ENCODE measurements at places on chromosomes 11 and 22.

DNA sequence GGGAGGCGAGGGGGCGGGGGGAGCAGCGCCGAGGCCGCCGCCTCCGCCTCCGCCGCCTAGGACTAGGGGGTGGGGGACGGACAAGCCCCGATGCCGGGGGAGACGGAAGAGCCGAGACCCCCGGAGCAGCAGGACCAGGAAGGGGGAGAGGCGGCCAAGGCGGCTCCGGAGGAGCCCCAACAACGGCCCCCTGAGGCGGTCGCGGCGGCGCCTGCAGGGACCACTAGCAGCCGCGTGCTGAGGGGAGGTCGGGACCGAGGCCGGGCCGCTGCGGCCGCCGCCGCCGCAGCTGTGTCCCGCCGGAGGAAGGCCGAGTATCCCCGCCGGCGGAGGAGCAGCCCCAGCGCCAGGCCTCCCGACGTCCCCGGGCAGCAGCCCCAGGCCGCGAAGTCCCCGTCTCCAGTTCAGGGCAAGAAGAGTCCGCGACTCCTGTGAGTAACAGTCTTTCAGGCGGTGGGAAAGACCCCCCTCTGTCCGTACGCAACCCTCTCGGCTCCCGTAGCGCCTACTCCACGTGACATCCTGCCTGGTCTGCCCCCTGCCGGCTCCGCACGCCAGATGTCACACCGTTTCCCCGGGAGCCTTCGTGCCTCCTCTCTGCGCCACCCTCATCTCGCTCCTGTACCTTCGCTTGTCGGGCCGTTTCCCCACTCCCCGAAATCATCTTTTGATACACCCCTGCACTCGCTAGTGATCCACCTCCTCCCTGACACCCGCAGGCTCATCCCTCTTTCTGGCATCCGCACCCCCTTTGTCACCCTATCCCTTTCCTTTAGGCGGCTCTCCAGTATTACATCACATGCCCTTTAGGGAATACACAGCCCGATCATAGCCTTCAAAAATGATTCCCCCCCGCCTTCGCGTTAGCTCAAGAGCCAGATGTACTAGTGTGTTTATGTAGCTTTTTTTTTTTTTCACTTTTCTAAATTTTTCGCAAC is 598 bp downstream of the ZFP91 start:
- H3K36me3 ChIP-seq: peaks cover 74% of the 10 kb centered on the region
- H3K4me3 ChIP-seq: peak overlapping the region; percentile 90
- DNase-seq: peak; percentile 94
- peak overlapping the region; percentile 100 for H3K27ac ChIP-seq
- no peaks in the 10 kb centered on the region for H3K27me3 ChIP-seq
- peaks cover 55% of the 10 kb centered on the region for H3K4me1 ChIP-seq

DNA sequence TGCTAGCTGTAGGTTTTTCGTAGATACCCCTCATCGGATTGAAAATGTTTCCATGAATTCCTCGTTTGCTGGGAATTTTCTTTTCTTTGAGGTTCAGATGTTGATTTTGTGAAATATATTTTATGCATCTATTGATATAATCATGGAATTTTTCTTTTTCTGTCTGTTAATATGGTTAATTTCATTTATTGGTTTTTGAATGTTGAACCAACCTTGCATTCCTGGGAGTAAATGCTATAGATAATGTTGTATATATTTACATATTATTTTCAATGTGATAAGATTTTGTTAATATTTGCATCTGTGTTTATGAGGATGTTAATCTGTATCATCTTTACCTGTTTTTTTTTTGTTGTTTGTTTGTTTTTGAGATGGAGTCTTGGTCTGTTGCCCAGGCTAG is 10.6 kb upstream of the NDUFA6 start:
- no peaks in the 10 kb centered on the region for H3K27me3 ChIP-seq
- H3K4me3 ChIP-seq: no peak overlapping the region
- H3K36me3 ChIP-seq: peaks cover 60% of the 10 kb centered on the region
- no peak for DNase-seq
- no peak overlapping the region for H3K27ac ChIP-seq

DNA sequence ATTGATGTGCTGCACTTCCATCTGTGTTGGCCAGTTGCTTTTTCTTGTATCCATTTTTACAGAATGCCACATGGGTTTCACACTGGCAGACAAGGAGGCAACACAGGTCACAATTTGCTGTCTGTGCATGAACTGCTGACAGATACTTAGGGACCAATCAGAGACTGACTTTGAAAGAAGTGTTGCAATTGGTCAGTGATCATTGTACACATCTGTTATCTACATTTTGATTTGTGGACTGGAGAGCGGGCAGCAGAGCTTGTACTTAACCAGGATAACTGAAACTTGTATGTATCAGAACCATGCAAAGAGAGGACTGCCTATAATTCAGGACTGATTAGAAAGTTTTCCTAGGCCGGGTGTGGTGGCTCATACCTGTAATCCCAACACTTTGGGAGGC is 21.8 kb downstream of the PRR5 start:
- H3K4me1 ChIP-seq: peaks cover 9% of the 10 kb centered on the region
- no peak overlapping the region for H3K4me3 ChIP-seq
- H3K36me3 ChIP-seq: peaks cover 55% of the 10 kb centered on the region
- DNase-seq: no peak
- no peaks in the 10 kb centered on the region for H3K27me3 ChIP-seq

GRCh38 chr11:67022961-67023956 is at the start of gene SYT12:
Gene SYT12, plus strand, starts transcription at chr11:67023134. Its CDS starts 7,011 bp downstream, at chr11:67030145.
- peaks cover 60% of the 10 kb centered on the region for H3K27me3 ChIP-seq
- H3K27ac ChIP-seq: no peak within 1 kb of the TSS
- peak; percentile 44 for DNase-seq
- no peaks in the 10 kb centered on the region for H3K36me3 ChIP-seq
- peaks cover 33% of the 10 kb centered on the region for H3K4me1 ChIP-seq
- peak within 1 kb of the TSS; percentile 67 for H3K4me3 ChIP-seq

- H3K36me3 ChIP-seq: no peaks in the 10 kb centered on the region
- H3K27me3 ChIP-seq: peaks cover 23% of the 10 kb centered on the region
- no peak for DNase-seq
These were observed 12.1 kb downstream of the MMP7 start for GRCh38 chr11:102518296-102519094.

DNA sequence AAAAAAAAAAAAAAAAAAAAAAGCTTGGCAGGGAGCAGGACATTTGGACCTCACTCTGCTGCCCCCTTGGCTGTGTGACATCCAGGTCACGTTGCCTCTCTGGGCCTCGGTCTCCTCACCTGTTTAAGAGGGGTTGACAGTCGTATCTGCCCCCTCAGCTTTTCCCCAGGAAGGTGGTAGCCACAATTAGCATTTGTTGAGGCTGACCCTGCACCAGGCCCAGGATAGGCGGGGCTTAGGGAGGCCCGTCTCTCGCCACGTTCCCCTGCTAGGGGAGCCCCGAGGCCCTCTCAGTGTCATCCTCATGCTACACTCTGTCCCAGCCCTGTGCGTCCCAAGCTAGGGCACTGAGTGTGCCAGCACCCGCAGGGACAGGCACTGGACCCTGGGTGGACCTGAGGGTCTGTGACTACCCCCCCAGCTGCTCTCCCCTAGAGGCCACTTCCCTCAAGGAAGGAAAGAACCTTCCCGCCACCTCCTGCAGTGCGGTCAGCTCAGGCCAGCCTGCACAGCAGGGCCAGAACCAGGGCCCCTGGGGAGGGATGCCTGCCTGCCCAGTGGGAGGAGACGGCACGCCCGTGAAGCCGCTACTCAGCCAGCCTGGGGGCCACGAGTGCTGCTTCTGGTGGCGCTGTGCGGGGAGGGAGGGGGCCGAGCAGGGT is 38.5 kb upstream of the PPARA start:
- peaks cover 3% of the 10 kb centered on the region for H3K4me1 ChIP-seq
- H3K4me3 ChIP-seq: no peak overlapping the region
- DNase-seq: no peak
- H3K27ac ChIP-seq: no peak overlapping the region
- H3K36me3 ChIP-seq: no peaks in the 10 kb centered on the region

GRCh38 chr22:21917181-21917958 is 35.3 kb downstream of the PPM1F start:
- H3K27me3 ChIP-seq: no peaks in the 10 kb centered on the region
- DNase-seq: no peak
- H3K27ac ChIP-seq: no peak overlapping the region
- H3K4me3 ChIP-seq: no peak overlapping the region
